Temporal lobe (tissue), 4 donors: ENCODE measurements at places on chromosomes 16 and 17. TPM values are rescaled to one million over a fixed set of nuclear protein-coding genes. Genes with fewer than 3 reads are reported as not detected.

B3GNT9 gene
- total RNA-seq, result 0.98 TPM

PSME3IP1 gene
- total RNA-seq, result 96.9 TPM

USP31 gene
- 25.1 TPM for total RNA-seq

SYT17 gene
- 3.9 TPM for total RNA-seq

LGALS3BP gene
- total RNA-seq, result 19.7 TPM

CIITA gene
- 0.25 TPM for total RNA-seq

TBC1D3B gene
- 2.0 TPM for total RNA-seq

TTLL6 gene
- total RNA-seq, result 0.25 TPM

MT4 gene
- total RNA-seq, result not detected

ZPBP2 gene
- total RNA-seq, result not detected

IQCK gene
- total RNA-seq, result 6.4 TPM

PMFBP1 gene
- total RNA-seq, result 0.49 TPM

TRPV3 gene
- total RNA-seq, result 0.74 TPM

CEMP1 gene
- not detected for total RNA-seq

UNC13D gene
- total RNA-seq, result 1.2 TPM

ABCC11 gene
- total RNA-seq, result 0.25 TPM

TNP2 gene
- not detected for total RNA-seq

SMYD4 gene
- 8.4 TPM for total RNA-seq

CHST6 gene
- 0.74 TPM for total RNA-seq

TBC1D16 gene
- 20.9 TPM for total RNA-seq

ZNF597 gene
- total RNA-seq, result 3.2 TPM

IRX3 gene
- not detected for total RNA-seq

ASIC2 gene
- 13.5 TPM for total RNA-seq

NGFR gene
- total RNA-seq, result 3.0 TPM

CIAPIN1 gene
- 56.5 TPM for total RNA-seq
